ENCODE measurements at places on chromosomes 3 and 15. TPM values are rescaled to one million over a fixed set of nuclear protein-coding genes. Genes with fewer than 3 reads are reported as not detected.

Gene SCAANT1
- not detected for polyA plus RNA-seq

Gene KCNH8
- polyA plus RNA-seq, result not detected

Gene ACKR4
- not detected for polyA plus RNA-seq

Gene TBC1D23
- polyA plus RNA-seq, result 17.1 TPM

Gene TMA7
- 714 TPM for polyA plus RNA-seq

DNA sequence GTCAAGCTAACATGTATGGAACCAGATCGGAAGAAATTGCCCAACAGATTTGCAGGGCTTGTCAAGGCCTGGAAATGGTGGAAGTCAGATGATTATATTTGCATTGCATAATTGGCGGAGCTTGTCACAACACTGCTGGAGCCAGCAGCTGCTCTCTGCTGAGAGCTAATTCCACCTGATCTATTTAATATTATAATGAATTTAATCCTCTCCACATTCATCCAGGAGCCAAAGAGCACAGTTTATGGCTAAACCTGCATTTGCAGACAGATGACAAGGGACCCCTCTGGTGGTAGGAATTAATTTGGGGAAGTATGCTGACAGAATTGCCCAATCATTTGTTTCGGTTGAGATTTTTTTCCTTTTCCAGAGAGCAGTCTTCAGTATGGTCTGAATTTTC, 730.2 kb downstream of the TUSC7 start:
- no peaks in the 10 kb centered on the region for H3K36me3 ChIP-seq
- H3K4me1 ChIP-seq, result no peaks in the 10 kb centered on the region
- no peak for DNase-seq
- H3K27ac ChIP-seq, result no peak overlapping the region
- H3K4me3 ChIP-seq, result no peak overlapping the region

DNA sequence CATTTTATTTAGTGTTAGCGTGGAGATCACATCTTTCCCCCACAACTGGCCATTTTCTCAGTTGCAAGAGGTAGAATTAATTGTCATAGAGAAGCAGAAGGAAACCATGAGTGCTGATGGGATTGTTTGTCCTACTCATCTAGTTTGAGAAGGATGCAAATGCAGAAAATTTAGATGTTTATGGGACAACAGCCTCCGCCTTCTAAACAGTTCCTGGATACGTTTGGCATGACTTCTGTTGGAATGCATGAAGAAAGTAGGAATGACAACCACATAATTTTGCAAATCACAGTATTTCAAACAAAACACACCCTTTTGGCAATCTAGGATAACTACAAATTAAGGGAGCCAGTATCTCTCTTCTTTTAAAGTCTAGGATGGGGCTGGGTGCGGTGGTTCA, 240.1 kb upstream of the SUCLG2 start:
- H3K4me3 ChIP-seq, result no peak overlapping the region
- no peak overlapping the region for H3K27ac ChIP-seq
- peaks cover 21% of the 10 kb centered on the region for H3K36me3 ChIP-seq
- H3K4me1 ChIP-seq, result no peaks in the 10 kb centered on the region
- H3K27me3 ChIP-seq, result no peaks in the 10 kb centered on the region

- peaks cover 4% of the 10 kb centered on the region for H3K36me3 ChIP-seq
- no peak overlapping the region for H3K27ac ChIP-seq
- DNase-seq, result no peak
Observed at GRCh38 chr3:188890572-188891270, 281.1 kb upstream of the TPRG1 start.

GRCh38 chr15:87547470-87548181, 708.9 kb downstream of the NTRK3 start:
- no peaks in the 10 kb centered on the region for H3K36me3 ChIP-seq
- DNase-seq, result no peak
- peaks cover 7% of the 10 kb centered on the region for H3K27me3 ChIP-seq
- H3K27ac ChIP-seq, result no peak overlapping the region
- H3K4me1 ChIP-seq, result no peaks in the 10 kb centered on the region

- H3K4me1 ChIP-seq, result peaks cover 11% of the 10 kb centered on the region
- H3K27ac ChIP-seq, result peak overlapping the region; percentile 57
- no peaks in the 10 kb centered on the region for H3K27me3 ChIP-seq
Observed at GRCh38 chr3:42572278-42572677, 9.5 kb downstream of the SEC22C start.

DNA sequence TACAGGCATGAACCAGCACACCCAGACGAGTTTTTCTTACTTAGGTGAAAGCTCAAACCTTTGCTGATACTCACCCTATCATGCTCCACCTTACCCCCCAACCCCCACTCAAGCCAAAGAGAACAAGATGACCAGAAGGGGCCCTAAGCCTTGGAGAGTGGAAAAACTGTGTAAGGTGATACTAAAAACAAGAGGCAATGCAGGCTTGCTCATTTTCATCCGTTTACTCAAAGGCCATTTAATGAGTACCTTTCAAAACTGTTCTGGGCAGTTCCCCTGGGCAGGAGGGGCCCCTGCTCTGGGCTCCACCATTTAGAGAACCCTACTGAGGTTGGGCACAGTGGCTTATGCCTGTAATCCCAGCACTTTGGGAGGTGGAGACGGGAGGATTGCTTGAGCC, 6.7 kb downstream of the TYRO3 start:
- H3K4me3 ChIP-seq, result no peak overlapping the region
- no peaks in the 10 kb centered on the region for H3K36me3 ChIP-seq
- H3K27me3 ChIP-seq, result peaks cover 5% of the 10 kb centered on the region
- no peak overlapping the region for H3K27ac ChIP-seq
- DNase-seq, result no peak
- H3K4me1 ChIP-seq, result peaks cover under 1% of the 10 kb centered on the region

- no peak overlapping the region for H3K4me3 ChIP-seq
- no peak for DNase-seq
- H3K27me3 ChIP-seq, result no peaks in the 10 kb centered on the region
- no peaks in the 10 kb centered on the region for H3K36me3 ChIP-seq
- H3K4me1 ChIP-seq, result no peaks in the 10 kb centered on the region
- no peak overlapping the region for H3K27ac ChIP-seq
Observed at GRCh38 chr3:148466143-148466542, 231.6 kb upstream of the AGTR1 start.

GRCh38 chr3:157830556-157831236, 275.5 kb downstream of the SHOX2 start:
- H3K36me3 ChIP-seq, result no peaks in the 10 kb centered on the region
- H3K4me1 ChIP-seq, result no peaks in the 10 kb centered on the region

DNA sequence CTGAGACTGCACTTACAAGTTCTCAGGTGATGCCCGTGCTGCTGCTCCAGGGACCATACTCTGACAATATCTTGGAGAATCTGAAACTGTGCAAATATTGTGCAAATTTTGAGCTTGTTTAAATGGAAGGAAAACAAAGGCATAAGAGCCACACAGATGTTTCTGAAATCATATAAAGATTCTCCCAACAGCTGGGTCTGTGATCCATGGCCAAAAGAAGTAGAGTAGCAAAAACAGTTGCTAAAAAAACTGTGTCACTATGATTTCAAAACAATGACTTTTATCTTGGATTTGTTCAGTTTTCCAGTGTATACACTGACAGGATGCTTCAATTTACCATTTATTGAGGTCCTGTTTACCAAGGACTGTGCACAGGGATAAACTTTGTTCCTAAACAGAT, 25.3 kb downstream of the NPTN start:
- peaks cover 19% of the 10 kb centered on the region for H3K36me3 ChIP-seq
- no peak overlapping the region for H3K4me3 ChIP-seq
- DNase-seq, result no peak
- no peak overlapping the region for H3K27ac ChIP-seq

DNA sequence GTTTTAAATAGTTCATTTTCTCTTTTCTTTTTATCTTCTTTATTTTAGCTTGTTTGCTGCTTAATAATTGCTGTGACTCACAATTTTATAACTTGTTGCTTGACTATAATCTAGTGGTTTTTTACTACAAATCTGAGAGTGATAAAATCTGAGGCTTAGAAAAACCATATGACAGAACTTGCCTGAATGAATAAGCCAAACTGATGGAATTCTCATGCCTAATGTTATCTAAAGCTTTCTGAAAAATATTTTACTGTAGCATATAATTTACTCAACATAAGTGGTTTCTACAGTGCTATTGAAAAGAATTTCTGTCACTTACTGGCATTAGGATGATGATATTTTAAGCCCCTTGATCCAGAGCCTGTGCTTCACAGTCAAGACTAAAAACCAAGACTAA, 175.1 kb downstream of the VGLL3 start:
- no peak overlapping the region for H3K4me3 ChIP-seq
- H3K27me3 ChIP-seq, result no peaks in the 10 kb centered on the region
- no peak for DNase-seq
- no peaks in the 10 kb centered on the region for H3K4me1 ChIP-seq

GRCh38 chr3:110598847-110599490, 472.6 kb upstream of the NECTIN3 start:
- DNase-seq, result no peak
- H3K4me1 ChIP-seq, result no peaks in the 10 kb centered on the region
- no peak overlapping the region for H3K4me3 ChIP-seq
- H3K36me3 ChIP-seq, result no peaks in the 10 kb centered on the region
